Activated CD8-positive, alpha-beta memory T cell treated with anti-CD3 and anti-CD28 coated beads, Interleukin-2, amount 10 ng/mL, durations not matched to agents 7 days and 5 days (primary cell): ENCODE measurements at places on chromosomes 7 and 10.

DNA sequence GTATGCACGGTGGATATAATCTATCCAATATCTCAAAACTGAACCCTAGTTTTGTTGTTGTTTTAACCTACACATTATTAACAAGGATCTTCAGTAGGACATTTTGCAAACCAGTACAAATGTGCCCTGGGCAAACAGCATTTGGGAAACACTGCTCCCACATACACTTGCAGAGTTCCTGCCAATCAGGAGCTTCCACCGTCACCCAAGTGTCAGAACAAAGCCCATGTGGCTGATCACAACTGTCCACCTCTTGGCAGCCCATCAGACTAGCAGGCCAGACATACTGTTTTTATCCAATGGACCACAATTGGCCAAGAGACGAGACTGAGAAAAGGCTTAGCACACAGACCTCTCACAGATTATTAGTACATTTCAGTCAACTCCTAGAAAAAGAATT is 200.4 kb downstream of the FAM107B start:
- H3K27me3 ChIP-seq, result no peaks in the 10 kb centered on the region
- H3K4me3 ChIP-seq, result no peak overlapping the region
- no peak overlapping the region for H3K27ac ChIP-seq
- no peak for DNase-seq
- peaks cover 43% of the 10 kb centered on the region for H3K36me3 ChIP-seq

DNA sequence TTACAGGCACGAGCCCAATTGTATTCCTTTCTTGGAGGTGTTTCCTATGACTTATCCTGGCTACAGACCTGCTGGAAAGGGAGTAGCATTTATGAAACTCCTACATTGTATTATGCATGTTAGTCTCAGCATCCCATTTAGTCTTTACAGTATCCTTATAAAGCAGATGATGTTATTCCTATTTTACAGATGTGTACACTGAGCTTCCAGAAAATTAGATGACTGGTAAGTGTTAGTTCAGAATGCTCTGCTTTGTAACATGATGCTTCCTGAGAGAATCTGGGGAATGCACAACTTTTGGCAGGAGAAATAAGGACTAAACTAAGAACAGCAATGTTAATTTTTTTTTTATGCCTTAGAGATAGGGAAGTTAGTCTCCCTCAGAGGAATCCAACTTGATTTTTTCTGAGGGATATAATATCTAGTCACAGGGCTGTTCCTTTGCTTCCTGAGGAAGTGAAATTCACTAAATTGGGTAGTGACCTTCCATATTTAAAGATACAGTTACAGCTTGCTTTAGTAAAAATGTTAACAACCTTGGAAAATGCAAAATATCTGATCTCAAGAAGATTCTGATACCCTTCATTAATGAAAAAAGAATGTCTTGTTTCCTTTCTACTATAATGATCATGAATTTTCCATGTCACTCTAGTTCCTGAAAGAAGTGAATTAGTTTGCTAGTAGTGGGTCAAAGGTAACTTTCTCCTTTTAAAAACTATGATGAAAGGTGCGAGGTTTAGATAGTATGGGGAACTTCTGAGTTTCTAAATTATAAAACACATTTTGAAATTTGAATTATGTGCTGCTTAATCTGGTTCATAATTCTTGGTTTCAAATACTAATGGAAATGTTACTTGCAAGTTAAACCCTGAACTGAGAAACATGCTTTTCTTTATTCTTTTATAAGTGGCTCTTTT is 194.0 kb upstream of the PRPS1L1 start:
- H3K27me3 ChIP-seq, result peaks cover 6% of the 10 kb centered on the region
- H3K4me1 ChIP-seq, result no peaks in the 10 kb centered on the region
- H3K27ac ChIP-seq, result no peak overlapping the region
- H3K4me3 ChIP-seq, result no peak overlapping the region

GRCh38 chr7:94069162-94069739 is 65.1 kb upstream of the BET1 start:
- peaks cover 12% of the 10 kb centered on the region for H3K4me1 ChIP-seq
- no peak overlapping the region for H3K4me3 ChIP-seq
- no peak for DNase-seq

GRCh38 chr10:12869427-12869826 is 132.1 kb downstream of the CCDC3 start:
- no peak overlapping the region for H3K4me3 ChIP-seq
- DNase-seq, result no peak
- H3K4me1 ChIP-seq, result no peaks in the 10 kb centered on the region
- H3K27ac ChIP-seq, result no peak overlapping the region
- no peaks in the 10 kb centered on the region for H3K27me3 ChIP-seq
- H3K36me3 ChIP-seq, result no peaks in the 10 kb centered on the region

- DNase-seq, result peak; percentile 55
- no peaks in the 10 kb centered on the region for H3K27me3 ChIP-seq
- H3K4me1 ChIP-seq, result peaks cover 15% of the 10 kb centered on the region
Measured at GRCh38 chr10:121927318-121927840, 452 bp downstream of the ATE1 start.
